Muscle of leg (tissue), 16 donors: ENCODE measurements at places on chromosomes 3 and 15. TPM values are rescaled to one million over a fixed set of nuclear protein-coding genes. Genes with fewer than 3 reads are reported as not detected.
A peak's percentile ranks its signal among the peaks of the same experiment; 100 is the strongest.

DNA sequence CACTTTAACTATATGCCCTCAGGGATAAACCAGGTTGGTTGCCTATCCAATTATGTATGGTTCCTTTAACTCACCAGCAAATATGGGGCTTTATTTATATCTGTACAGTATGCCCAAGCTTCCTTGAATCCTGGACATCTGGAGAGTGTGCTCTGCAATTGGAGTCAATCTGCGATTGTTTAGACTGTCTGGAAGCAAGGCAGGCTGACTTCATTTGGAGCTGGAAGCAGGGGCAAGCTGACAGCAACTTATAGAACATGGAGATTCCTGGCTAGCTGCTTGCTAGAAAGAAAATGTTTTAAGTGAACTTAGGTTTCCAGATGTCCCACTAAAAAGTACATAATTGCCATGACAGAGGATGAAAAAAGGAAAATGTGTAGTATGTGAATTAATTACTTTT is 63.7 kb upstream of the TPRG1 start:
- no peaks in the 10 kb centered on the region for H3K36me3 ChIP-seq
- H3K27ac ChIP-seq, result no peak overlapping the region
- no peaks in the 10 kb centered on the region for H3K4me1 ChIP-seq
- DNase-seq, result peak; percentile 90
- no peaks in the 10 kb centered on the region for H3K27me3 ChIP-seq

GRCh38 chr3:153623834-153624233 is 461.8 kb downstream of the RAP2B start:
- no peak for DNase-seq
- H3K27ac ChIP-seq, result no peak overlapping the region
- no peaks in the 10 kb centered on the region for H3K36me3 ChIP-seq
- no peak overlapping the region for H3K4me3 ChIP-seq
- H3K4me1 ChIP-seq, result no peaks in the 10 kb centered on the region
- no peaks in the 10 kb centered on the region for H3K27me3 ChIP-seq

- H3K4me1 ChIP-seq, result no peaks in the 10 kb centered on the region
- no peaks in the 10 kb centered on the region for H3K36me3 ChIP-seq
- peak; percentile 71 for DNase-seq
- H3K4me3 ChIP-seq, result no peak overlapping the region
- no peaks in the 10 kb centered on the region for H3K27me3 ChIP-seq
Observed at GRCh38 chr3:83941990-83942745, 1016.6 kb upstream of the CADM2 start.

SLC27A2 gene
- 0.18 TPM for total RNA-seq

GRCh38 chr3:188256758-188257157 is 102.8 kb downstream of the LPP start:
- DNase-seq, result no peak
- peaks cover 4% of the 10 kb centered on the region for H3K36me3 ChIP-seq
- H3K27ac ChIP-seq, result no peak overlapping the region
- H3K4me1 ChIP-seq, result peaks cover 11% of the 10 kb centered on the region
- no peaks in the 10 kb centered on the region for H3K27me3 ChIP-seq

SERPINI2 gene
- 0.04 TPM for total RNA-seq

DNA sequence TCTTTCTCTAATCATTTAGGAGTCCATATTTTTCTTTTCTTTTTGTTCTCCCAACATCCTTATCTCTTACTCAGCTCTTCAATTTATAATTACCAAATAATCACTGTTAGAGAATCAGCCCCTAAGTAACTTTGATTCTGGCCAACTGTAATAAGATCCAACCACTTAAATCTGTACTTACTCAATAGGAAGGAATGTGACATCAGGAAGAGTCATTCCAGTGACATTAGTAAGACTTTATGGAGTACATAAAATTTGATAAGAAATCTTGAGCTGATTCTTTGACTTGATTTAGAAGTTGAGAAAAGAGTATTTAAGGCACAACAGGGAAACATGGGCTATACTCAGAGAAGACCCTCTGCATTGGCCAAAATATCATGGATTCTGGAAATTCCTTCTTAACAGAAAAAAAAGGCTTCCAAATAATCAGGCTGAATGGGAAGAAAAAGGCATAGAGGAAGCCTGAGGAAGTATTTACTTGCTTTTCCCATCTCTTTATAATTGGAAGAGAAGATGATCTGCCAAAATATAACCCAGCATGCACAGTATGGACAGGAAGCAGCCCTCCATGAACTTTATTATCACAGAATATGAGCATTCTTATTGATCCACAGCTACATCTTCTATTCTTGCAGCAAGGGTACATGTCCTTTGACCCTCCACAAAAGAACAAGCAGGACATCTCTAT is 289.7 kb upstream of the TPRG1 start:
- peak; percentile 37 for DNase-seq
- H3K27ac ChIP-seq, result no peak overlapping the region

GRCh38 chr3:124676236-124676635 is 54.0 kb upstream of the UMPS start:
- H3K36me3 ChIP-seq, result peaks cover 11% of the 10 kb centered on the region
- H3K4me1 ChIP-seq, result no peaks in the 10 kb centered on the region
- no peak for DNase-seq
- no peaks in the 10 kb centered on the region for H3K27me3 ChIP-seq
- H3K4me3 ChIP-seq, result no peak overlapping the region

DNA sequence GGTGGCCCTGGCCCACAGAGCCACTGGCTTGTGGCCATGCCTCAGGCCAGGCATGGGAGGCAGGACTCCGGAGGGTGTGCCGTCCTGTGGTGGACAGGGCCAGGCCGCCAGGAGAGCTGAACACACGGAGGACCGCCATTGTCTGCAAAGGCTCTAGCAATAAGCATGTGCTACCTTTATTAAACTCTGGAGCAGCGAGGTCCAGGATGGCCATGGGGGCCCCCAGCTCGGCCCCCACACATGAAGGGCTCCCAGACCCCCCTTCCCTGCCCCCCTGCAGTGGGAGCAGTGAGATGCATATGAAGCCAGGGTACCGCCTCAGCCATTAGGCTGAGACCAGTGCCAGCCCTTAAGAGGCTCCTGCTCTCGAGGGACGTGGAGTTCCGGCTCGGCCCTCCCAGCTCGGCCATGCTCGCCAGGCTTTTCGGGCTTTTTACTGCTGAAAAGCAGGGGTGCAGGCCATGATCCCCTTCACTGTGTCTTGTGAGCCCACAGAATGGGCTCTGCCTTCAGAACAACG is 2.7 kb downstream of the AMIGO3 start:
- peaks cover 6% of the 10 kb centered on the region for H3K27me3 ChIP-seq
- no peak for DNase-seq
- no peak overlapping the region for H3K27ac ChIP-seq
- H3K36me3 ChIP-seq, result peaks cover 44% of the 10 kb centered on the region
- peaks cover 33% of the 10 kb centered on the region for H3K4me1 ChIP-seq

LDHAL6B gene
- not detected for total RNA-seq

DNA sequence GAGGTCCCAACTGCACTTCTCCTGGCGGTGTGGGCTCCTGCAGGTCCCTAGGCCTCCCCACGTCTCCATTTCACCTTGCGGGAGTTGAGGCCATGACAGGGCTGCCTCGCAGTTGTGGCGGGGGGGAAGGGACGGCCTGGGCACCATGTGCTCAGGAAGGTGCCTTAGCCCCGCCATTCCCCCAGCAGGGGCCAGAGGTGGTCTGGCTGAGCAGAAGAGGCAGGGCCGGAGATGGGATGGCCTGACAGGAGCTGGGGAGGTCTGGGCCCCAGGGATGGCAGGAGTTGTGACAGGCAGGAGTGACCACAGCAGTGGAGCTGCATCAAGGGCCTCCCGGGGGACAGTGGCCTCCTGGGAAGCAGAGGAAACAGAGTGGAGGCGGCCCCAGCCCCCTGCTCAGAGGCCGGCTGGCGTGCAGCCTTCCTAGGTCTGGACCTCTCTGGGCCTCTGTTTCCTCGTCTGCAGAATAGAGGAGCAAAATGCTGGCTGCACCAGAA is 18.7 kb upstream of the KLF15 start:
- no peak for DNase-seq
- H3K27me3 ChIP-seq, result peaks cover 3% of the 10 kb centered on the region

- DNase-seq, result peak; percentile 93
- H3K4me3 ChIP-seq, result no peak overlapping the region
- H3K36me3 ChIP-seq, result no peaks in the 10 kb centered on the region
- no peaks in the 10 kb centered on the region for H3K27me3 ChIP-seq
Observed at GRCh38 chr15:73782344-73782959, 29.3 kb upstream of the INSYN1 start.

C3orf70 gene
- total RNA-seq, result 4.8 TPM

COL6A5 gene
- 0.09 TPM for total RNA-seq

GRCh38 chr3:32842987-32843386 is 25.2 kb downstream of the TRIM71 start:
- H3K27me3 ChIP-seq, result peaks cover 19% of the 10 kb centered on the region
- H3K36me3 ChIP-seq, result no peaks in the 10 kb centered on the region
- DNase-seq, result no peak
